Effector memory CD4-positive, alpha-beta T cell (primary cell): ENCODE measurements at places on chromosomes 7 and 10.

DNA sequence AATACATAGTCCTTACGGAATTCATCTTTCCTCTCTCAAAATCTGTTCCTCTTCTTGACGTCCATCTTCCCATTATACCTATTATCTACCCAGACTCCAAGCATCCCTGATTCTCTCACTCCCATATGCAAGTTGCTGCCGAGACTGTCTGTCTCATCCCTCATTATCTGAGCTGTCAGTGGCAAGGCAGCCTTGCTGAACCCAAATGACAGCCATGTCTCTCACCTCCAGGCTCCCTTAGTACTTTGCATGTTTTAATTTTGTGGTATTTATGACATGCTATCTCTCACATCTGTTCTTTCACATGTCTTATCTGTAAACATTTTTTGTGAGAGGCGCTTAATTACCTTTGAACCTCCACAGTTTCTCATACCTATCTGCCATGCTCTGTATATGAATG is 54.4 kb upstream of the IFRD1 start:
- H3K4me3 ChIP-seq = no peak overlapping the region
- no peaks in the 10 kb centered on the region for H3K36me3 ChIP-seq
- H3K4me1 ChIP-seq = peaks cover 18% of the 10 kb centered on the region

- H3K27me3 ChIP-seq = no peaks in the 10 kb centered on the region
- no peak overlapping the region for H3K27ac ChIP-seq
- H3K36me3 ChIP-seq = no peaks in the 10 kb centered on the region
- H3K4me1 ChIP-seq = no peaks in the 10 kb centered on the region
These were observed 26.2 kb upstream of the PIK3AP1 start for GRCh38 chr10:96746503-96746902.

GRCh38 chr10:127278001-127278400 is 81.6 kb upstream of the INSYN2A start:
- no peak overlapping the region for H3K27ac ChIP-seq
- no peaks in the 10 kb centered on the region for H3K4me1 ChIP-seq
- no peaks in the 10 kb centered on the region for H3K36me3 ChIP-seq
- no peak overlapping the region for H3K4me3 ChIP-seq

DNA sequence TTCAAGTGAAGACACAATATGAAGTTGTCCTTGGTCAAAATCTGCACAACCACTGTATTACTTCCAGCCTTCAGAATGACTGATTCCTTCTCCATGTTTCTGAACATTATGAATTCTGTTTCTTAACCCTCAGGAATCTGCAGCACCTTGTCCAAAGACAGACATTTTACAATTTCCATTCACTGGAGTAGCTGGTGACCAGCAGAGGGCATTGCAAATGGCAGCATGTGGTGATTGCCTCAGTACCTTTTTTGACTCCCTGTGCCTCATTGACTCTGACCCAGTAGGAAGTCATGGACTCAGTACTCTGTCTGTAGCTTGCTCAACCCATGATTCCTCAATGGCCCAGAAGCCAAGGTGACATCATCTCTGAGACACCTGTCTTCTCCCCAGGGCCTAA is 879 bp upstream of the VPS41 start:
- H3K4me1 ChIP-seq = peaks cover 7% of the 10 kb centered on the region
- H3K27ac ChIP-seq = no peak overlapping the region
- no peaks in the 10 kb centered on the region for H3K27me3 ChIP-seq
- no peak for DNase-seq
- no peaks in the 10 kb centered on the region for H3K36me3 ChIP-seq

DNA sequence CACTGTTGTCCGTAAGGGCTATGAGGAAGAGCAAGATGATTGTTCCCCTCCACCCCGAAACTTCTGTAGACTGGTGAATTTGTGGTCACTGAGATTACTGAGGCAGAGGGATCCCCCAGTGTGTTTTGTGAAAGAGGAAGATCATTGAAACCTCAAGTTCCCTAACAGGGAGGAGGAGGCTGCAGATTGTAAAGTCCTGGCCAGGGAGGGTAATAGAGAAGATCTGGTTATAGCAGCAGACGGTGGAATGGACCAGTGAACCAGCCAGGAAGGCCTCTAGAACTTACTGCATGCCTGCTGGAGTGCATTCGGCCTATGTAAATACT is 31.1 kb downstream of the LMTK2 start:
- peaks cover 11% of the 10 kb centered on the region for H3K4me1 ChIP-seq
- H3K27ac ChIP-seq = no peak overlapping the region
- peaks cover 28% of the 10 kb centered on the region for H3K36me3 ChIP-seq
